OCI-M1 (cell line): ENCODE measurements at places on chromosomes 11 and 22.

- no peak for DNase-seq
Measured at GRCh38 chr11:63770763-63771162, 2.2 kb upstream of the ZFTA start.

- DNase-seq = no peak
Measured at GRCh38 chr22:48702573-48703264, 1125.0 kb downstream of the BRD1 start.

GRCh38 chr11:132901638-132902471 is 630.4 kb downstream of the OPCML start:
- no peak for DNase-seq

DNA sequence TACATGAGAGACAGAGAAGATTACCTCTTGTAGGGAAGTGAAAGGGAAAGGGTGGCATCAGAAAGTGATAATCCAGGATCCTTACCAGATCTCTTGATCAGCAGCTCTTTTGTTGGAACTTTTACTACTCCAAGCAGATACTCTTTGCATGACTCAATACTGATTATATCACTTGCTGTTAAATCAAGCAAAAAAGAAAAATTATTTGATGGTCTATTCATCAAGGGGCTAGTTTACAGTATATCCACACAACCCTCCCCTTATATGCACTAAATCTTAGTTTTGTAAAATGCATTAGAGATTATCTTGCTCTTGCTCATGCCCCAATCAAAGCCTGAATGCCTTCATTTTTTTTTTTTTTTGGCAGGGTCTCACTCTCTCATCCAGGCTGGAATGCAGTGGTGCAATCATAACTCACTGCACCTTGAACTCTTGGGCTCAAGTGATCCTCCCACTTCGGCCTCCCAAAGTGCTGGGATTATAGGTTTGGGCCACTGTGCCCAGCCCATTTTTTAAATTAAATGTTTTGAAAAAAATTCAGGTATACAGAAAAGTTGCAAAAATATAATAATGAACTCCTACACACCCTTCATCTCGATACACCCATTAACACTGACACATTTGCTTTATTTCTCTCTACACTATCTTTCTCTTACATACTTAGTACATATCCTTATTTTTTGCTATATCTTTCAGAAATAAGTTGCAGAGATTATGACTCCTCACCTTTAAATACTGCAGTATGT is 76.1 kb upstream of the UCP3 start:
- DNase-seq = no peak

DNA sequence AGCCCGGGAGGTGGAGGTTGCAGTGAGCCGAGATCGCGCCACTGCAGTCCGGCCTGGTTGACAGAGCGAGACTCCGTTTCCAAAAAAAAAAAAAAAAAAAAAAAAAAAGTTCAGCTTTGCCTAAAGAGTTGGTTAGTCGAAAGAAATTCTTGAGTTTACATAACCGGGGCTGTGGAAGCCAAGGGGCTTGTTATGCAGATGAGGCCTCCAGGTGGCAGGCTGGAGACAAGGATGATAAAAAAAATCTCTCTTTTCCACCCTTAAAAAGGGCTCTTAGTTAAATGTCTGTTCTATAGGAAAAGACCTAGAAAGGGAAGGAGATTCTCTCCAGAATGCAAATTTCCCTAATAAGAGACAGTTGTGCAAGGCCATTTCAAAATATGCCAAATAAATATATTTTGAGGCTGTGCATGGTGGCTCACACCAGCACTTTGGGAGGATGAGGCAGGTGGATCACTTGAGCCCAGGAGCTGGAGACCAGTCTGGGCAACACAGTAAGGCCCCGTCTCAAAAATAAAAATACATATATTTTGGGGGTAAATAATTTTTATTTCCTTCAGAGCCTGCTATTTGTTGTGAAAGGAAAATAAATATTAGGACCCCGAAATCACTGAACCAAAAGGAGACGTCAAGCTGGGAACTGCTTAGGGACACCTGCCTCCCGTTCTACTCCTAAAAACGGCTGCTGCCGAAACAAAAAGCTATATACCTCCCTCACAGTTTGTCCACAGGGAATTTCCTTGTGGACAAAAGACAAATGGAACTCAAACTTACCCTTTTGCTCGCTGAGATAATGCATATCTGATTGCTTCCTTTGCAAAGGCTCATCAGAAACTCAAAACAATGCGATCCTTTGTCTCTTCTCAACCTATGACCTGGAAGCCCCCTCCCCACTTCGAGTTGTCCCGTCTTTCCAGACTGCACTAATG is 2.4 kb upstream of the IFITM2 start:
- DNase-seq = peak; percentile 85
